Progenitor cell of endocrine pancreas (in vitro differentiated cells): ENCODE measurements at places on chromosomes 4 and X. TPM values are rescaled to one million over a fixed set of nuclear protein-coding genes. Genes with fewer than 3 reads are reported as not detected.

Gene PGK1
- total RNA-seq, result 156 and 162 TPM in 2 replicates

DNA sequence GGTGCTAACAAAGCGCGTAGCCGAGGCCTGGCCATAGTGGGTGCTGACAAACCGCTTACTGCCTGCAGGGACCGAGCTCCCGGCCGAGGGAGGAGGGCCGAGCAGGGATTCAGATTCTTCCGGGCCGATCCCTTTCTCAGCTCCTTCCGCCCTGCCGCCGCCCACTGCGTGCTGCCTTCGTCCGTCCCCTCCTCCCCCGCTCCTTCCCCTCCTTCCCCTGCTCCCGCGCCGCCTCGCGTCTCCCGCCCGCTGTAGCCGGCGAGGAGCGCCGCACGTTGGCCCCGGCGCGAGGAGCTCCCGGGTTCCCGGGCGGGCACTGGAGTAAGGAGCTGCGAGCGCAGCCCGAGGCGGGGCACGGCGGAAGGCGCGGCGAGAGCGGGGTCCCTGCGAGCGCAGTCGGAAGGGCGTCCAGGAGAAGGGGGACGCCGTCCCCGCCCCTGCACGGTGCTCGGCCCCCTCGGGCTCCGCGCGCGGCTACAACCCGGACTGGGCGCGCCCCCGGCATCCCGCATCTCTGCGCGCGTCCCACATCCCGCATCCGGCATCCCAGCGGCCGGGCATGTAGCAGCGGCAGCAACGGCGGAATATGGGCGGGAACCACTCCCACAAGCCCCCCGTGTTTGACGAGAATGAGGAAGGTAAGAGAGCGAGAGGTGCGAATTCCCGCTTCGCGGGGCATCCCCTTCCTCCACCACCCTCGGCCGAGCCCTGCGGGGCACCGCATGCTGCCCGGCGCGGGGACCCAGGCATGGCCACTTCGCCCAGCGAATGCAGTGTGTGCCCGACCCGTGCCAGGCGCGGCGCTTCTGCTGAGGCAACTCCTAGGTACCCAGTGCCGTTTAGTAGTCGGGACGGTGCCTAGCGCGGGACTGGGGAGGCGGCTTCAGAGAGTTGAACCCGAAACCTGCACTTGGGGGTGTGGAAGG lies at the start of gene STK32B:
Gene STK32B, plus strand, starts transcription at position 203 of the 926 bp plus-strand sequence.
- no peak within 1 kb of the TSS for H3K27ac ChIP-seq
- H3K27me3 ChIP-seq, result peaks cover 68% of the 10 kb centered on the region
- DNase-seq, result peak; percentile 28
- peak within 1 kb of the TSS; percentile 81 for H3K4me3 ChIP-seq

- H3K4me3 ChIP-seq, result no peak overlapping the region
- DNase-seq, result no peak
- H3K27me3 ChIP-seq, result no peaks in the 10 kb centered on the region
- no peaks in the 10 kb centered on the region for H3K36me3 ChIP-seq
- no peaks in the 10 kb centered on the region for H3K4me1 ChIP-seq
- H3K27ac ChIP-seq, result no peak overlapping the region
These were observed 7.9 kb downstream of the SLC10A6 start for GRCh38 chr4:86841309-86841708.

DNA sequence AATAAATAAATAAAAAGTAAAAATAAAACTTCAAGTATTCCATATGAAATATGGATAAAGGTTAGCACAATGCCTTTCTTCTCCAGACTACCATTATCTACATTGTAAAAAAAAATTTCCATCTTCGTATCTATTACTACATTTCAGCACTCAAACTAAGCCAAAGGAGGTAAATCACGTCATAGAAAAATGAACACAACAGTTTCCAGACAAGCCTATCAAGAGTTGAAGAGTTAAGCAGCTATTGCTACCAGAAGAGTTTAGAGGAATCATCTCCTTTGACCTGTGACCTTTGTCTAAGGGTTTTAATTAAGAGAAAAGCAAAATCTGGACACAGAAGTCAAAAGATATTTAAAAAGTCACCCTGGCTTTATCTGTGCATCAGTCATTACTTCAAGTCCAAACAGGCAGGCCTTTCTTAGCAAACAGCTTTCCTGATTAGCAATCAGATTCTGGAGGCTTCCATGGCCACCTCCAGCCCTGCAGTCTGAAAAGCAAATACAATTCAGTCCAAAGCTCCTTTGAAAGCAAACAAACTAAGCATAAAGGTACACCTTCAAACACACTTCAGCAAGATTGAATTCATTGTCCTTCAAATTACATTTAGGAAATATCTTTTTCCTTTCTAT lies 82.2 kb downstream of the APBB2 start:
- H3K27me3 ChIP-seq, result peaks cover 6% of the 10 kb centered on the region
- DNase-seq, result no peak
- H3K27ac ChIP-seq, result peak overlapping the region; percentile 56
- H3K4me3 ChIP-seq, result peak overlapping the region; percentile 3
- H3K36me3 ChIP-seq, result peaks cover under 1% of the 10 kb centered on the region

- peak overlapping the region; percentile 90 for H3K27ac ChIP-seq
- H3K4me1 ChIP-seq, result peaks cover 4% of the 10 kb centered on the region
- H3K36me3 ChIP-seq, result peaks cover 1% of the 10 kb centered on the region
- peak overlapping the region; percentile 81 for H3K4me3 ChIP-seq
- H3K27me3 ChIP-seq, result no peaks in the 10 kb centered on the region
- DNase-seq, result no peak
These were observed 731 bp downstream of the BRWD3 start for GRCh38 chrX:80808881-80809411.

GRCh38 chr4:55928846-55929245 lies 19.9 kb upstream of the CEP135 start:
- H3K27me3 ChIP-seq, result no peaks in the 10 kb centered on the region
- H3K27ac ChIP-seq, result no peak overlapping the region
- H3K4me1 ChIP-seq, result peaks cover 16% of the 10 kb centered on the region
- H3K4me3 ChIP-seq, result no peak overlapping the region
- no peak for DNase-seq
- H3K36me3 ChIP-seq, result no peaks in the 10 kb centered on the region
